H4 (cell line): ENCODE measurements at places on chromosomes 1 and 21. TPM values are rescaled to one million over a fixed set of nuclear protein-coding genes. Genes with fewer than 3 reads are reported as not detected.

The TTC13 gene
- 8.3 and 11.3 TPM in 2 replicates for total RNA-seq

The C1orf226 gene
- total RNA-seq: 0.23 and 0.56 TPM in 2 replicates

The S100A7 gene
- not detected in 2 replicates for total RNA-seq

The GLMN gene
- 7.0 and 10.6 TPM in 2 replicates for total RNA-seq

The GCSAML gene
- 0.29 and 1.9 TPM in 2 replicates for total RNA-seq

- no peak for DNase-seq
These were observed 402.0 kb downstream of the PCP4 start for GRCh38 chr21:40269239-40269638.

DNA sequence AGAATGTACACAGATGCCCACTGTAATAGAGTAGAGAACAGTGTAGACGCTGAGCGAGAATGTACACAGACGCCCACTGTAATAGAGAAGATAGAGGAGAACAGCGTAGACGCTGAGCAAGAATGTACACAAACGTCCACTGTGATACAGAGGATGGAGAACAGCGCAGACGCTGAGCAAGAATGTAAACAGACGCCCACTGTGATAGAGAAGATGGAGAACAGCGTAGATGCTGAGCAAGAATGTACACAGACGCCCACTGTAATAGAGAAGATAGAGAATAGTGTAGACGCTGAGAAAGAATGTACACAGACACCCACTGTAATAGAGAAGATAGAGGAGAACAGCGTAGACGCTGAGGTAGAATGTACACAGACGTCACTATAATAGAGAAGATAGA lies 306.9 kb downstream of the SMYD3 start:
- no peak for DNase-seq

DNA sequence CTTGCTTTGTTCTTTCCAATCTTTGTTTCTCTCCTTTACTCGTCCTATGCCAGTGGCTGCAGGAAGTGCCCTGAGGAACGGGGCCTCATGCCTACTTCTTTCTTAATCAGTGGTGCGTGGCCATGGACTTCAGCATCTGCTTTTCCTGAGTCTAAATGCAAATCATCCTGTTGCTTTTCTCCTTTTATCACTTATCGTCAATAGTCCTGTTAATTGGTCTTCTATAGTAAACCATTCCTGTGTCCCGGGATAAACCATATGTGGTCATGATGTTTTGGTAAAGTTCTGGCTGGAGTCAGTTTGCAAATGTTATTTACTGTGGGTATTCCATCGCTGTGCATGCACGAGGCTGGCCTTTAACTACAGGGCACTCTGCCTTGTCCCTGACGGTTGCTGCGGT lies 47.5 kb downstream of the AGPAT3 start:
- DNase-seq: no peak

GRCh38 chr21:45829668-45830067 lies 151.9 kb upstream of the COL6A1 start:
- no peak for DNase-seq

DNA sequence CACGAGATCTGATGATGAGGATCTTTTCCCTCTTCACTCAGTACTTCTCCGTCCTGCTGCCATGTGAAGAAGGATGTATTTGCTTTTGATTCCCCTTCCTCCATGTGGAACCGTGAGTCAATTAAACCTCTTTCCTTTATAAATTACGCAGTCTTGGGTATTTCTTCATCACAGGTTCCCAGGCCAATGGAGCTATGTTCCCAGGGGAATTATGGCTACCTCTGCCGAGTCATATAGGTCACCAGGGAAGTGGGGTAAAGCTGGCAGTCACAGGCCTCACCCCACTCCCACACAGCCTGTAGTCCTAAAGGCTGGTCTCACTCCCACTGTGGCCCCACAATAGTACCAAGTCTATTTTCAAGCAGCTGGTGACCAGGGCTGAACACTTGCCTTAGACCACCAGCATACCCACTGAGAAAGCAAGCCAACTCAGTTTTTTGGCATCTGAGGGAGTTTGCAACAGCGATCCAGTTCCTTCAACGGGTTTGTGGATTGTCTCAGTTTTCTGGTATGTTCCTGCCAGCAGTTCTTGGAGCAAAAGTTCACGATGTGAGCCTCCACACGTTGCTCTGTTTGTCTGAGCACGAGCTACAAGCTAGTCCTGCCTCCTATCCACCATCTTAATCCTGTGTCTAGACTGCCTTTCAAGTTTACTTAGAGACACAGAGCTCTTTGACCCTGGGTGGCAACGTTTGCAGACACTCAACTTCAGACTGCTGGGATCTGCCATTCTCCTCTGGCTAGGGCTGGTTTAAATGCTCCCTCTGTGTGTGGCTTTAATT lies 104.5 kb downstream of the CENPF start:
- DNase-seq: no peak
